Panc1 (cell line): ENCODE measurements at places on chromosomes 7 and 10.

- DNase-seq: no peak
Observed at GRCh38 chr10:59237775-59238174, 61.3 kb downstream of the PHYHIPL start.

GRCh38 chr7:111541067-111541466, 21.2 kb downstream of the IMMP2L start:
- DNase-seq: no peak

- no peak for DNase-seq
Observed at GRCh38 chr7:135493362-135493761, 16.5 kb downstream of the CNOT4 start.

DNA sequence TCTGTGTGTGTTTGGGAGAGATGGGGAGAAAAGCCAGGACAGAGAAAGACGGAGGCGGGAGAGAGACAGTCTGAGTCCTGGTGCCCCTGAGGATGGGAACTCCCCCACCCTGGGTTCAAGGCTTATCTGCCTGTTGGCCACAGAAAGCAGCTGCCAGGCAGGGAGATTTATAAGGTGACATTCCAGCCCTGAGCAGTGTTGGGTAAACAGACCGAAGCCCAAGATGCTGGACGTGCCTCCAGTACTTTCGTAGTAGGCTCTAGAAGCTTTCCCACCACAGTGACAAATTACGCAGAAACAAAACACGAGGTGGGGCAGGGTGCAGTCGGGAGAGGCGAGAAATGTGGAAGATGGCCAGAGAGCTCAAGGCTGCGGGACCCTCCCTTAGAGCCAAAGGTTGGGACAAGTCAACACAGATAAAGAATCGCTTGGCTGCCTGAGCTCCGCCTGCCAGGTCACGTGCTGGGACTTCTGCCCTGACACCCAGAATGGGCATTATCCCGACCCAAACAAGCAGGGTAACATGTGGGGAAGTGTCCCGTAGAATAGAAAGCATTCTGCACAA, 41.1 kb downstream of the CCDC3 start:
- no peak for DNase-seq

- DNase-seq: no peak
Observed at GRCh38 chr7:93161181-93161762, 13.1 kb upstream of the SAMD9L start.

DNA sequence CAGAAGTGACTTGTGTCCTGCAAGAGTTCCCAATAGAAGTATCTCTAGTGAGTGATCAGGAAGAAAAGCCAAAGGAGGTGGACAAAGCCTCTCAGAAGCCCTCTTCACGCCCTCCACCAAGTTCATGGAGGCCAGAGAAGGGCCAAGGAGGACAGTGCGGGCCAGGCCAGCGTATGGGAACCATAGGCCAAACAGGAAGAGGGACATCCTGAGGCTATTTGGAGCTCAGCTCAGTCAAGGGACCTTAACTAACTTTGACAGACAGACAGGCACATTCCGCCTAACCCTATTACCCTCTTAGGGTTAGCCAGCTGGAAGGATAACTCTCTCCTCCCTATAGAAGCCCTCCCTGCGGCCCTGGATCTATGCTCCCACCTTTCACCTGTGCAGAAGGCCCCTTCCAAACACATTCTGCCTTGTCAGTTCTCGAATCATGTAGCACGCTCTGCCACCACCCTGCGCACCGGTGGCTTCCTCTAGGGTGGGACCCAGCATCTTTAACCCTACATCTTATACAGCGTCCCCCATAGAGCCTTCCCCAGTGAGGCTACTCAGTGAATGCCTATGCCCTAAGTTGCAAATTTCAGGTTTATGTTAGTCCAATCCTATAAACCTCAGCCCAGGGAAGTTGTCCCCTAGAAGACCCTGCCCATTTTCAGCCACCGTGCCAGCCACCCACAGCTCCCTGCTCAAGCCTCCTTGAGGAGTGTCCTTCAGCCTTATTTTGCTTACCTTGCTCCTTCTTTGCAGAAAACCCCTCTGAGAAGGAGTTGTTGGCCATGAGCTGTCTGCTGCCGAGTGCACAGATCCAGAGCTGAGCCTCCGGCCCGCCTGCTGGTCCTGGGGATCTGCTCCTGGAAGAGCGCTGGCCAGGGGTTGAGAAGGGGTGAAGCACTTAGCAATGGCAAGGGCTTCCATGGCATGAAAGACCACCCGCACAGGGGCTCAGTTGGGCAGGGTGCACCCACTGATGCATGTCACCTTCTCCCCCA, 36.9 kb downstream of the FRMPD2 start:
- no peak for DNase-seq

GRCh38 chr7:27419581-27420177, 177.1 kb downstream of the EVX1 start:
- no peak for DNase-seq

DNA sequence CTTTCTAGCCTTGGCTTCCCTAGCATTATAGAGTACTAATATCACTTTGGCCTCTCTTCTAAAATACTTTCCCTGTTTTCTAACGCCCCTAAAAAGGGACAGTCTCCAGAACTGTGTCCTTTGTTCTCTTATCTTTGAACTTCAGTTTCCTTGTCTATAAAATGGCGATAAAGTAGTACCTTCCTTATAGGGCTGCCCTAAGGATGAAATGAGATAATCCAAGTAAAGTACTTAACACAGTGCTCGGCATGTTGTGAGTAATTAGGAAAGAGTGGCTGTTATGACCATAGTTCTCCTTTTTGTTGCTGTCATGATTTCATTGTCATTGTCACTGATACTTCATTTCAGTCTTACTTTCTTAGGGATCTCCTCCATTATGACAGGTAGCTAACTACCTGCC, 114.7 kb downstream of the EXOC4 start:
- DNase-seq: no peak

GRCh38 chr10:108147346-108147745, 982.8 kb upstream of the SORCS1 start:
- no peak for DNase-seq

- DNase-seq: no peak
Observed at GRCh38 chr10:20835335-20835734, 61.8 kb downstream of the NEBL start.

GRCh38 chr7:18163091-18163490, 135.4 kb upstream of the PRPS1L1 start:
- no peak for DNase-seq

DNA sequence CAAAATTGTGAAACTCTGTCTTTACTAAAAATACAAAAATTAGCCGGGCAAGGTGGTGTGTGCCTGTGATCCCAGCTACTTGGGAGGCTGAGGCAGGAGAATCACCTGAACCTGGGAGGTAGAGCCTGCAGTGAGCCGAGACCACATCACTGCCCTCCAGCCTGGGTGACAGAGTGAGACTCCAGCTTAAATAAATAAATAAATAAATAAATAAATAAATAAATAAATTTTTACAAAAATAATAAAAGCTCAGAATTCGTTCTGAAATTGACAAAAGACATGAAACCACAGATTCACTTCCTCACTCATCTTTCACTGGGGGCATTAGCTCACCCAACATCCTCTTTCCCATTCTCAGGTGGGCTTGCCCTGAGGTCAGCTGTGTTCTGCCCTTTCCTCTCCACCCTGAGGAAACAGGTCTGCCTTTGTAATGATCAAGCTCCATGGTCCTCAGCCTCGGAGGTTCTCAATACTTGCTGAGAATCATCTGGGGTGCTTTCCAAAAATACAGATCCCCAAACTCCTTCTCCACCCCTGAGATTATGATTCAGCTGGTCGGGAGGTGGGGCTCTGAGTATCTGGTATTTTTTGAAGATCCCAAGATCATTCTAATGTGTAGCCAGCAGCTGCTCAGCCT, 29.2 kb upstream of the APBB1IP start:
- no peak for DNase-seq

DNA sequence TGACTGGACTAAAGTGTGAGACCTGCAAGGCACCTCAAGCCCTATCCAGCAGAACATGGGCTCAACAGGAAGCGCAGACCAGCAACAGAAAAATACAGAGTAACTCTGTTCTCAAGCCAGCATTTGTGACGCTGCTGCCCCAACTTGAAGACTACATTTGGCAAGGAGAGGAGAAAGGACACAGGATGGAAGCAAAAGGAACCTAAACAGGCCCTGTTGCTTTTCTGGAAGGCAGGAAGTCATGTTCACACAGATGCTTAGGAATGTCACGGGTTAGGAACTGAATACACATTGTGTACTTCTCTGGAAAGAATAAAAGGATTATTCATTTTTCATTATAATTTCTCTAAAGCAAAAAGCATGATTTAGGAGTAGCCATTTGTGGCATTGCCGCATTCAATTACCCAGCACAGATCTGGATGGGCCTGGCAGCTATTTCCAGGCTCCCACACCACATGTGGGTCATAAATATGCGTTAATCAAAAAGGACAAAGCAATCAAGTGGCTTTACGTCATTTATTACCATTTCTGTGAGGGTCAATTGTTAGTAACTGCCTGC, 19.8 kb upstream of the TOMM7 start:
- no peak for DNase-seq

GRCh38 chr7:123131556-123131955, 68.2 kb downstream of the SLC13A1 start:
- DNase-seq: no peak

DNA sequence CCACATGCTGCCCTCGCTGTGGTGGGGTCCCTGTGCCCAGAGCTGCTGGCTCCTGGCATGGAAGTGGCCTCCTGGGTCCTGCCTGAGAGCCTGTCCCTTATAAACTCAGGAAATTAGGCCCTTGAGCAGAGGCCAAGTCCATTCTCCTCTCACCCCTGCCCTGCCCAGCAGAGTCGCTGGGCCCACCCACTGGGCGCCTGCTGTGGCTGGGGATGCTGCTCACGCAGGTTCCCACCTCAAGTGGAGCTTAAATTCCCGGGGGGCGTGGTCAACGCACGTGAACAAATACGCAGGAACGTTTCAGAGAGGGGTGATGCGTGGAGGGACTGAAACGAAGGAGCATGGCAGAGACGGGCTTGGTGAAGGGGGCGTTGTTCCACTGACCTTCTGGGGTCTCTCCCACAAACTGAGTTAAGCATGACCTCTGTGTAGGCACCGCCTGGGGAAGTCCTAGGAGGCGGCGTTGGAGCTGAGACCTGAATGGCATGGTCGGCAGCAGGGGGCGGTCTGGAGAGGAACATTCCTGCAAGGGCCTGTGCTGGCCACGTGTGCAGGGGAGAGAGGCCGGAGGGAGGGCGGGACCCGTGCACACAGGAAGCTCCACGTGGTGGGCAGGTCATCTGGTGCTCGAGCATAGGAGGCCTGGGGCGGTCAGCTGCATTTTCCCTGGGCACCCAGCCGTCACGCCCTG, 27.9 kb downstream of the FAM20C start:
- no peak for DNase-seq

DNA sequence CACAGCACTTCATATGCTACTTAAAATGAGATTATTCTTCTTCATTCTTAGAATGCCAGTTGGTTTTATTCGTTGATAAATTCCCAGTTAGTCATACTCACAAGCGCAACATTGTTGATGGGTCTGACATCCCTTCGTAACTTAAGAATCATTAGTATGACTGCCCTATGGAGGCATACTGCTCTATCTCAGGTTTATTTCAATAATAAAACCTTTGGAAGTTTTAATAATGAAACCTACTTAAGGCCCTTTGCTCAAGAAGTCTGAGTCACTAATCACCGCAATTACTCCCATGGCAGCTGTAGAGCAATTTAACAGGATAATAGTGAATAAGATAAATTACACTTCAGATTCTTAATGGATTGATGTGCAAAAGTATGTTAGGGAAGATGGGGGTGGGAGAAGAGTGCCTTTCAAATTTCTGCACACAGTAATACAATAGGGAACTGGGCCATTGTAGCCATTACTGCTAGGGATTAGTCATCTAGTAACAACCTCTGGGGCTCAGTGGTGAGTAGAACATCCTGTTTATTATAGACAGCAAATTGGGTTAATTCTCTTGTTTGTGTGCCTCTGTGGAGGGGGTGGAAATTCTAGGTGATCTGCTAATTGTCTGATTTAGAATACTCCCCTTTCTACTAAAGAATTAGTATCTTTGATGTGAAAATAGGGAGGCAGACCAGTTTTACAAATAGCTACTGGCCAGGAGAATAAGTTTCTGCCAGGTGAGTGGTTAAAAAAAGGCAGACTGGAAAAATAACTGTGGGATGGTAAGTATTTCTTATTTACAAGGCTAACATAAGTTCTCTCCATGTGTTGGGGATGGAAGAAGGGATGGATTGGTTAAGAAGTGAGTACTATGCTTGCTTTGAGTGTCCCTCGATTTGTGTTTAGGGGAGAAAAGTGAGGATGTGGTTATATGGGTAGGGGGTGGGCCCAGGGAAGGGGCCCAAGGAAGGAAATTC, 74.5 kb upstream of the VKORC1L1 start:
- DNase-seq: no peak

GRCh38 chr10:62016623-62017490, 115.4 kb downstream of the ARID5B start:
- no peak for DNase-seq

DNA sequence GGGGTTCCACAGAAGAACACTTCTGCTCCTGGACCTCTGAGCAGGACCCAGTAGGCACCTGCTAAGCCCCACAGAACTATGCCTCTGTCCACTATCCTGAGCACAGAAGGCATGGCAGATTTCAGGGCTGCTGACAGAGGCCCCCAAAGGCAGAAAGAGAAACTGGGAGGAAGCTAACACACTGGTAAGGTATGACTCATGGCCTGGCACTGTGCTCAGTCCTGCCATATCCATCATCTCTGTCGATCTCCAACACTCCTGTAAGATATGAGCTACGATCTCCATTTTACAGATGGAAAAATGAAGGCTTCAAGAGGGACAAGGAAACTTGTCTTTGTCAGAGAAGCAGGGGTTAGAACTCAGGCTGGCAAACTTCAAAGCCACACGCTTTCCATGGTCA, 62.2 kb downstream of the GRID1 start:
- DNase-seq: no peak

GRCh38 chr10:70476249-70477035, 2.1 kb upstream of the PALD1 start:
- no peak for DNase-seq

DNA sequence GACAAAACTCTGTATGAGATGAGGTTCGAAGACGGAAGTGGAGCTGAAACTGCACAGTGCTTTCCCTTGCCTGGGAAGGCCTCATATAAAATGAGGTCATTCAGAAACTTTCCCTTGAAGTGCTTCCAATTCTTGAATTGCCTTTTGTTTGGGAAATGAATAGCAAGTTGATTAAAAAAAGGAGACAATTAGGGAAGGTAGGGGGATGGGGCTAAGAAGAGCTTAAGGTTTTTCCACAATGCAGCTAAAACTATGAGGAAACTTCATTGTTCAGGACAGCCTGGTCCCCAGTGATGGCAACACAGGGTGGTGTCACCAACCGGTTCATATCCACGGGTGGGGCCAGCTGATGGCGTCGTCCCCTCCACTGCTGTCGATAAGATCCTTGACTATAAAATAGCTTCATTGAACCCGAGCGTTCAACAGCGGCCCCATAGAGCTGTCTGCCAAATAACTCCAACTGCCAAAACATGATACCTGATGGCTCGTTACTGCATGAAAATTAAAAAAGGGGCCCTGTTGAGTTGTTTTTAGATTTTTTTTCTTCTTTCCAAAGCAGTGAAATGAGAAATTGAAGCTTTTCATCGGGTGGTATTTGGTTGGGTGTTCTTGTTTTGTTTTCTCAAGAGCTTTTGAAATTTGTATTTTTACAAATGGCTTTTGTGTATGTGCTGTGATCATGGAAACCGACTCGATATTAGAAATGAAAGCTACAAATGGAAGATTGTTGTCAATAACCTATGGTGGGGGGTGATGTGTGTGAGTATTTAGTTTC, 2.8 kb upstream of the CELF2 start:
- DNase-seq: no peak

GRCh38 chr10:78217336-78217735, 183.7 kb downstream of the RPS24 start:
- DNase-seq: no peak

- DNase-seq: no peak
Observed at GRCh38 chr7:115471891-115472290, 550.0 kb downstream of the MDFIC start.

GRCh38 chr7:159126311-159127260, 18.1 kb downstream of the VIPR2 start:
- no peak for DNase-seq

GRCh38 chr7:85186083-85186520, 754 bp downstream of the SEMA3D start:
- DNase-seq: no peak
